Pulmonary artery endothelial cell (primary cell): ENCODE measurements at places on chromosomes 7 and 10. TPM values are rescaled to one million over a fixed set of nuclear protein-coding genes. Genes with fewer than 3 reads are reported as not detected.

DNA sequence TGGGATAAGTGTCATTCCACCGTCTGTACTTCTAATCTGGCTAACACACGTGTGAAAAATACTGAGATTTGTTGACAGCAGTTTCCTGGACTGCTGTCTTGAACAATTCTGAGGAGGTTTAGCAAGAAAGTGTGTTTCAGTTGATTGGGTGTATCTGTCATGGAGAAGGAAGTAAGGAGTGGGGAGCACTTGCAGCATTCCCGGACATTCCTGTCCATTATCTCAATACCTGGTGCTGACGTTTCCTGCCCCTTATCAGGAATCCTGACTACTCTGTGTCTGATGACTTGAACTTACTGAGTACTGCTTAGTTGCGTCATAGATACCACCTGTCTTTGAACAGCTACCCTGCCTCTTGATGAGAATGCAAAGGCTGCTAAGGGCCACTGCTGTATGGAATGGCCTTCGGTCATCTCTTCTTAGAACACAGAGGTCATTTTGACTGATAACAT is 72.0 kb upstream of the VKORC1L1 start:
- peak; percentile 75 for DNase-seq

WNT16 gene
- total RNA-seq: not detected in 2 replicates

DNA sequence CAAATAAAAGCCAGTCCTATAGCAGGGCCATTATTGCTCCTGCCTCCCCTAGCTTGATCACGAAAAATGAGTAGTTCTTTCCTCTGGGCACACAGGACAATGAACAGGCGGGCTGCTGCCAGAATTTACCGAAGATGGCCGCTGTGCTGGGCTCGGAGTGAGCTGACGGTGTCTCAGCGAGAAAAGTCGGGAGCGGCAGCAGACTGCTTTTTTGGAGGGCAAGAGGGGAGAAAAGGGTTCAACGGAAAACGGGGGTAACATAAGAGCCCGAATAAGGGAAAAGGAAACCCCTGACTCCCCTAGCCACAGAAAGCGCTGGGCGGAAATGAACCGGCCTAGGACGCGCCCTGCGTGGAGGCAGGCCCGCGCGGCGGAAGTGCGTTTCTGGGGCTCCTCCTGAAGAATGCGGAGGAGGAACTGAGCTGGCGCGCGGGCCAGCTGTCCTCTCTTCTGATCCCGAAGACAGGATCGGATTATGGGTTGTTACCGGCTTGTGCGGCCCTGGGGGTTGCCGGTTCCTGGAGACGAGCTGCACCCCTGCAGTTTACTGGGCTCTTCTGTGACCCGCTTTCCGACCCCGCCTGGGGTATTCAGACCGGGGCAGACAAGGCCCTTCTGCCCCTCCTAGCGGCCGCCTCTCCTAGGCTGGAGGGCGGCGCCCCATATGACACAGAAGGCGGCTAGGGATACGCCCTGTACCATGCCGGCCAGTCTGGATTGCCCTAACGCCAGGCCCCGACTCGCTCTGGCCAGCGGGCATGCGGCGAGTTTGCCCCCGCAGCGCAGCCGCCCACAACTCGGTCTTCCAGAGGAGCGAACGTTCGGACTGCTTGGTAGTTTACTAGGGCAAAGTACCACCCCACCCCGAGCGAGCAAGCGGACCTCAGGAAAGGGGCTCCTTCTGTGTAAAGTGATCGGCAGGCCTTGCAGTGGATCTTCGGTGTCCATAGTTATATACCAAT is 30.1 kb upstream of the KMT2E start:
- DNase-seq: peak; percentile 64

GRCh38 chr10:86972613-86973380 is 4.5 kb downstream of the ADIRF start:
- DNase-seq: no peak

MSMB gene
- not detected in 2 replicates for total RNA-seq
